Retina (tissue), 1 donor: ENCODE measurements at places on chromosomes 11 and 22.

GRCh38 chr11:110782616-110783015, 70.4 kb upstream of the ARHGAP20 start:
- DNase-seq = no peak

DNA sequence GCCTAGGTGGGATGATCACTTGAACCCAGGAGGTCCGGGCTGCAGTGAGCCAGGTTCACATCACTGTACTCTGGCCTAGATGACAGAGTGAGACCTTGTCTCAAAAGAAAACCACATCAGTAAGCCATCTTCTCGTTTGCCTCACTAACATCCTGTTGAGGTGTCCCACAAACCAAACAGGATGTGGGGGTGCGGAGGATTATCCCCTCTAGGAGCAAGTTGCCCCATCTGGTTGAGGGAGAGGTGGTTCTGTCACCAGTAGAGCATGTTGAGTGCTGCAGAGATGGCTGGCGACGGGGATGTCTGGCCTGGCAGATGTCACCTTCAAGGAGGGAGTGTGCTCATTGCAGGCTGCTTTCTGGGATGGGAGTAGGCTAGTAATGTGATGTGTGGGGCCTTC, 72.4 kb downstream of the ZNRF3 start:
- no peak for DNase-seq

- no peak for DNase-seq
Observed at GRCh38 chr11:111762981-111763643, 3.1 kb downstream of the PPP2R1B start.

DNA sequence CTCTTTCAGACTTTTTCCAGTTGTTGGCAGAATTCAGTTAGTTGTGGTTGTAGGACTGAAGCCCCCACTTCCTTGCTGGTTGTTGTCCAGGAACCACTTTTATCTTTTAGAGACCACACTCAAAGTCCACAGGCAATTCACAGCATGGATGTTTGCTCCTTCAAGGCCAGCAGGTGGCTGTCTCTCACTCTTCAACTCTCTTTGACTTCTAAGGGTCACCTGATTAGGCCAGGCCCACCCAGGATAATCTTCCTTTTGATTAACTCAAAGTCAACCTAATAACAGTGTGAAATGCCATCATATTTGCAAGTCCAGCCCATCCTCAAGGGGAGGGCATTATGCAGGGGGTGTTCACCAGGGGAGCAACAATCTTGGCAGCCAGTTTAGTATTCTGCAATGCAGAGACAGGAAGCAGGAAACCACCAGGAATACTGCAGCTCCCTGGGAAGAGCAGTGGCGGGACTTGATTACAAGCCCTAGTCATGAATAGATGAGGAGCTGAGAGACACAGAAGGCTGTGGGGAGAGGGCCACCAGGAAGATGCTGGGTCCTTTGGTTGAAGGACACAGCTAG, 52.4 kb downstream of the LRRC74B start:
- no peak for DNase-seq

GRCh38 chr22:21104126-21104691, 58.5 kb downstream of the LRRC74B start:
- no peak for DNase-seq

DNA sequence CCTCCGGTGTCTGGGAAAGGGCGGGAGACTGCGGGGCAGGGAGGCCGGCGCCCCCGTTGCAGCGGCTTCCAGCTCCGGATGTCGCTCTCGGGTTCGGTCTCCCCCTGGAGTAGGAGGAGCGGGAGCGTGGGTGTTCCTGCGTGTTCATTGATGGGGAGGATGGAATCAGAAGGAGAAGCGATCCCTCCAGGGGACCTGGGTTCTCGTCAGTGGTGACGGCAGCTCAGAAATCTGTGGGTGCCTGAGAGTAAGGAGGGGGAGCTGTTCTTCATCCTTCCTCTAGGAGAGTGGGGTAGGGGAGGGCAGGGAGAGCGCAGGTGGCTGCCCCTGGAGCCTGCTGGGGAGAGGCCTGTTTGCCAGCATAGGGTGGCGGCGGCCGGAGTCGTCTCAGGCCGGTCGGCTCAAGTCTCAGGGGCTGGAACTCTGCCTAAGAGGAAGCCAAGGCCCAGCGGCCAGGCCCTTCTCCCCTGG, 1.1 kb downstream of the UBASH3B start:
- DNase-seq = peak; percentile 78

DNA sequence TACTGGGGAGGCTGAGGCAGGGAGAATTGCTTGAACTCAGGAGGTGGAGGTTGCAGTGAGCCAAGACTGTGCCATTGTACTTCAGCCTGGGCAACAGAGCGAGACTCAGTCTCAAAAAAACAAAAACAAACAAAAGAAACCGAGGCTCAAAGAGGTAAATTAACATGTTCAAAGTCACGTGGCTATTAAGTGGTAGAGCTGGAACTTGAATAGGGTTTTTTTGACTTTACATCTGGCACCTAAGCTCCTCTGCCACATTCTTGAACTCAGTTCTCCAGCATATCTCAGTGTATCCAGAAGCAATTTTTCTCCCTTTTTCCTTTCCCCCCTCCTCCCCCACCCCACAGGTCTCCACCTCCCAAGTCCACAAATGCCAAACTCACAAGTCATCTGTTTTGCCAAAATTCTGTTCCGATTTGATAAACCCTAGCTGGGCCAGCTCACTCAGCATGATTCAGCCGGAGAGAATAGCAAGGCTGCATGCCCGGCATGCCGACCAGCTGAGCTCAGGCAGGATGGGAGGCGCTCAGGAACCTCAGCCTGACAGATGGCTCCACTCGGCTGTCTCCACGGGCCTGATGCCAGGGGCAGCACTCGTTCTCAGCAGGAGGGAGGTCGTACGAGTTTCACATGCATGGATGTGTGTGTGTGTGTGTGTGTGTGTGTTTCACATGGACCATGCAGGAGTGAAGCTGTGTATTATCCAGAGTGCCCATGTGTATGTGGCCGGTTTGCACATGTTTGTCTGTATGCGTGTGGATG, 63.2 kb upstream of the RRAS2 start:
- peak; percentile 82 for DNase-seq

- no peak for DNase-seq
Observed at GRCh38 chr11:125886997-125887372, 483 bp upstream of the HYLS1 start.

DNA sequence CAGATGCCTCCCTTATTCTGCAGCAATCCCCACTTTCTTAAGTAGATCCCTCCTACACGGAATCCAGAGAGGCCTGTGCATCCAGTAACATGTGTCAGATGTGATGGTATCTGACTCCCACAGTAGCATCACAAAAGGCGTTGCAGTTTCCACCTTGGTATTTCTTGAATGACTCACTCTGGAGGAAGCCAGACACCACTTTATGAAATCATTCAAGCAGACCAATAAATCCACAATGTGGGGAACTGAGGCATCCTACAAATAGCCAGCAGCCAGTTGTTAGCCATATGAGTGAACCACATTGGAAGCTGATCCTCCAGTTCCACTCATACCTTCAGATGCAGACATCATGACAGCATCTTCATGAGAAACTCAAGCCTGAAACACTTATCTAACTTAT, 798.1 kb downstream of the OPCML start:
- no peak for DNase-seq

DNA sequence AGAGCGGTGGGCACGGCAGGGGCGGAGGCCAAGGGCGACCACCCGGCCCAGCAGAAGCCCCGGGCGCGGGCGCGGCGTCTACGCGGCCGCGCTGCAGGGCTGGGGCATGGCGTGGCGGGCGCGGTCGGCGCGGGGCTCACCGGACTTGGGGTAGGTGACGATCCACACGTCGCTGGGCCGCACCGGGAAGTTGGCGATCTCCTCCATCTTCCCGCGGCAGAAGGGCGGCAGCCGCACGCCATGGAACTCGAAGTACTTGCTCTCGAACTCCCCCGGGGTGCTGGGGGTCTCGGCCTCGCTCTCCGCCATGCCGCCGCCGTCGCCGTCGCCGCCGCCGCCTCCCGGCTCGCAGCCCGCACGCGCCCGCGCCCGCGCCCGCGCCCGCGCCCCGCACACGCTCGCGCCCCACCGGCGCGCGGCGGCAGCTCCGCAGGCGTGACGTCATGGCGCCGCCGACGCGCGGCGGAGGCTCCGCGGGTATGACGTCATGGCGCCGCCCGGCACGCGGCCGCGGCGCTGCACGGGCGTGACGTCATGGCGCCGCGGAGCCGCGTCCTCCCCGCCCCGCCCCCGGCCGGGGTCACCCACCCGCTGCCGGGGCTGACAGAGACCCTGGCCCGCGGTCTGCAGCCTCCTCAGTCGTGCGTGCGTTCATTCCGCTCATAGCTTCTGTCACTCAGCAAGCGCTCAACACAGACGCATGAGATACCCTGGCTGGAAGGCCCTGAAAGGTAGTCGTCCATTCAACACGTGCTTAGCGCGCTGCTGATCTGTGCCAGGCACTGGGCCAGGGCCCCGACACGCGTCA, at the start of gene SULT4A1:
Gene SULT4A1 (minus strand): TSS at position 440 of the 808 bp plus-strand sequence. CDS start 131 bp downstream, at position 309.
- DNase-seq = peak; percentile 68

DNA sequence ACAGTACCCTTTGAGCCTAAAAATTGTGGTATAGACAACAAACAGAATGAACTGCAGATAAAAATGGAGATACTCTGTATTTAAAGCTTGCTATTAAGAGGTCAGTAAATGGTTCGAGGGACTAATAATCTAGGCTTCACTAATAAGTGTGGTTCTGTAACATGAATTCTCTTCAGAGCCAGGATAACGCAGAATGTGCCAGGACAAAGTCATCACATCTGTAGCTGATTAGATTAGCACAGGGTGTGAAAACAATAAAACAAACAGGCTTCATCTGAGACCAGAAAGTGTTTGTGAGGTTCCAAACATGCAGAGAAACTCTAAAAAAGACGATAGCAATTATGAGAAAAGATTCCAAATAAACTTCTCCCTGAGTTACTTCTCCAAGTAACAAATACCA, 89.1 kb upstream of the LUZP2 start:
- no peak for DNase-seq

DNA sequence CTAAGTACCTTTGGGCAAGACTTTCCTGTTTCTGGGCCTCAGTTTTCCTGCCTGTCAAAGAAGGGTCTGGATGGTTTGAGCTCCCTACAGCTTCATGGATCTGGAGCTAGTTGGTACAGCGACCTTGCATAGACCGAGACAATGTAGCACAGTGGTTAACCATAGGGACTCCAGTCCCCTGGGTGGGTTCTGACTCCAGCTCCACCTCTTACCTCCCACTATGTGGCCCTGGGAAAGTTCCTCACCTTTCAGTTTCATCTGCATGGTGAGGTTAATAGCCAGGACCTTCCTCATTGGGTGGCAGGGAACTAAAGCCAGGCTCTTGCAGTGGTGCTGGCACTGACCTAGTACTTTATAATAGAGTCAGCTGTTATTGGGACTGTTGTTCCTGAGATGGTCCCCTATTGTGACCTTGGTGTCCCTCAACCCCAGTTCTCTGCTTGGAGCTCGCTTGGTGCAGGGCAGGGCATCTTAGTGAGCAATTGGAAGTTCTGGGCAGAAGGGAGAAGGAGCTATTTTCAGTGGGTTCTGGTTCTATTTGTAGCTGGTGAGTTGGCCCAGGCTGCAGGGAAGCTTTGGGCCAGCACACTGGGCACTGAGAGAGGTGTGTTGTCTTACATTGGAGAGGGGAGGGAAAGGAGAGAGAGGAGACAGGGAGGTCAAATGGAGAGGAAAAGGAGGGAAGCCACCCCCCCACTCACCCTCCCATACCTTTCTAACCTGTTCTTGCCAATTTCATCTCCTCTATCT, 10.7 kb upstream of the MTMR3 start:
- no peak for DNase-seq

DNA sequence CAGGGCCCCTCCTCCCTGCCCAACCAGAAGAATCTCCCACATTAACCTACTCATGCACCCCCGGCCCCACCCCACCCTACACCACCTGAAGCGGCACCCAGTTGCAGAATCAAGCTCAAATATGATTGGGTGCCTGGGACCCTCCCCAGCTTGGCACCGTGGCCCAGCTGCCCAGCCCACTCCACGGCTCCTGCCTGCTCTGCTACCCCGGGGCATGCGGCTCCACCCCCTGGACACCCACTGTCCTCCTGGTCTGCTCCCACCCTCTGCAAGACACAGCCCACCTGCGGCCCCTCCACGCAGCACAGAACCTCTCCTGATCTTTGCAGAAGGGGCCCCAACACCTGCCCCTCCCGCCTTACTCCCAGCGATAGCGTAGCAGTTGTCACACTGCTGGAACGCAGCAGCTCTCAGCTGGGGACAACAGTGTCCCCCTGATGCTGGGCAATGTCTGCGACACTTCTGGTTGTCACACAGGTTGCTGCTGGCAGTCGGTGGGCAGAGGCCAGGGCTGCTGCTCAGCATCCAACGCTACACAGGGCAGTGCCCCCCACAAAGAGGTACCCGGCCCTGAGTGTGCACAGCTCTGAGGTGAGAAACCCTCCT, 32.0 kb upstream of the TESMIN start:
- DNase-seq = no peak

- no peak for DNase-seq
Observed at GRCh38 chr11:127385071-127385470, 384.5 kb upstream of the KIRREL3 start.

GRCh38 chr22:48740086-48740730, 1087.5 kb downstream of the BRD1 start:
- DNase-seq = no peak

DNA sequence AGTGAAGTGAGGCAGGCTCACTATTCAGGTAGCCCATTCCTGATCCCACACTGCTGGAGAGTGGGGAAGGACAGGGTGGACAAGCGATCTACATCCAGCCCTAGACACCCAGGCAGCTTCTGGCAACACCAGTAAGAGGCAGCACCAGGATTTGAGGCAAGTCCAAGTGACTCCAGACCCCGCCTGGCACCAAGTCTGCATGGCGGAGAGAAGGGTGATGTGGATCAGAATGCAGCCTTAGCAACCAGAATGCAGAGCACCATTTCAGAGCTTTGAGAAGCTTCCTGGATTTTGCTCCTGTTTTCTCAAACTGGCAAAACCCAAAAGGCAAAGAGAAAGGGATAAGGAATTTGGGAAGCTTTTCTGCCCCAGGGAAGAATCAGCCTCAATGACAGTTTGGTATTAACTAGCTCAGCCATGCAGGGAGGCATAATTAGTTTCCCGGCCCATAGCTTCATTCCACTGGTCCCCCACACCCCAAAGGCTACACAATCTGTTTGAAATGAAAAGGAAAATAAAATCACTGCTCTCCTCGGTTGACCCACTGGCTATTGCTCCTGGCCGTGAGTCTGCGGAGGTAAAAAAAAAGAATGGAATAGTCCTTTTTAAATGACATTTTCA, 17.3 kb downstream of the GALNT18 start:
- no peak for DNase-seq

DNA sequence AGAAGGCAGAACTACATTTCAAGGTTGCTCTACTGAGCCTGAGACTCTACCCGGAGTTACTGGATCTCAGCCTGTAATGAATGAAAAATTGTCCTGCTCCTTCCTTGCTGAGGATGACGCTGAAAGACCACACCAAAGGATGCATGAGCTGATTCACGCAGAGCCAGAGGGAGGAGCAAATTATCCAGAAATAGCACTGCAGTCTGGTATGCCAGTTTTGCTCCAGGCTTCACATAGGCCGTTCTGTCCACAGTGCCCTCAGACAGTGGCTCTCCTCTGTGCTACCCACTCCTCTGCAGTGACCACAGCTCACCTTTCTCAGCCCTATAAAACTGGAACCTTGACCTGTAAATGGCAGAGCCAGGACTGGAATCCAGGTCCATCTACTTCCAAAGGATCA, 79.3 kb upstream of the GALNT18 start:
- DNase-seq = no peak

GRCh38 chr11:61266602-61267001, 25.6 kb downstream of the PGA5 start:
- DNase-seq = no peak

GRCh38 chr11:8375460-8375859, 111.8 kb upstream of the LMO1 start:
- no peak for DNase-seq

- DNase-seq = peak; percentile 28
Observed at GRCh38 chr11:22920939-22921565, 60.8 kb upstream of the CCDC179 start.
